ENCODE measurements at places on chromosomes 1 and 21.

GRCh38 chr21:40797891-40798290, 49.1 kb downstream of the DSCAM start:
- no peak for DNase-seq

DNA sequence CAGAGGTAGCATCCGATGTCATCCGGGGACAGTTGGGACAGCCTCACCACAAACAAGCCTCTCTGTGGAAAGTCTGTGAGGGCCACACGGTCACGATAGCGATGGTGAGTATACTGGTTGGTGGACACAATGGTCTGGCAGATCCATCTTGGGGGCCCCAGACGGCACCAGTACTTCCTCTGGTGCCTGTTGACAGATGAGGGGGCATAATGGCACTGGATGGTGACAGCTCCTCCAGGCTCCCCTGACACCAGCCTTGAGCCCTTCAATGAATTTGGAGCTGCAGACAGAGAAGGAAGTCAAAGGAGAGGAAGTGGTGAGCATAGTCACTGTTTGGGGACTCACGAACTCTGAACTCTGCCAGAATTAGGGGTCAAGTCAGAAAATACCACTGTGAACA, 8.0 kb downstream of the FCAMR start:
- no peak for DNase-seq

GRCh38 chr1:70475023-70475422, 64.0 kb downstream of the CTH start:
- no peak for DNase-seq

DNA sequence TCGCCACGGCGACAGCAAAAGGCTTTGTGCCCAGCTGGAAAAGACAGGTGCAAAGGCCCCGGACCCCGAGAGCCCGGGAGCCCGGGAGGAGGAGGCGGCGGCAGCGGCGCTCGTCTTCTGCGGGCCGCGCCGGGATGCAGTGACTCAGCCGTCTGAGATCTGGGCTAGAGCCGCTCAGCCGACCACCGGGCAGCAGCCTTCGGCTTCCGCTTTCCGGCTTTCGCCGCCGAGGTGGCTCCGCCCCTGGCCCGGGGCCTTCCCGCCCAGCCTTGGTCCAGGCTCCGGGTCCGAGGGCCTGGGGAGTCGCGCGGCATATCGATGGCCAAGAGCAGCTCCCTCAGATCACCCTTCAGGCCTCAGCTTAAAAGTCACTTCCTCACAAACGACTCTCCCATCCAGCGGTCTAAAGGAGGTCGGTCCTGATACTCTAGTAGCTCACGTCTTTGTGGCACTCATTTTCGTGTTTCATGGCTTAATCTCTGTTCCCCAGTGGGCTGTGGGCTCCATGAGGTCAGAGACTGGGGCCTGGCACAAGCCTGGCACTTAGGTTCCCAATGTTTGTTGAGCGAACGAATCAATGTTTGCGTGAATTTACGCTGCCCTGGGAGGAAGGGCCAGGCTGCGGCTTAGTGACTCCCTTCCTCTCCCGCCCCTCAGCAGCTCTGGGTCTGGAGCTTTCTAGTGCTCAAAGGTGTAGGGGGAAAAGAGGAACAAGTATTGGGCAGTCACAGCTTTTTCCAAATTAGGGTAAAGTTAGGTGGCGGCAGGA, at the start of gene PHTF1:
PHTF1 (minus strand) TSS at position 154 of the 769 bp plus-strand sequence. CDS start 783 bp downstream, outside the sequence.
- peak; percentile 66 for DNase-seq

GRCh38 chr1:222697203-222697602, 15.1 kb downstream of the AIDA start:
- no peak for DNase-seq

- no peak for DNase-seq
These were observed 66.3 kb downstream of the VPS26C start for GRCh38 chr21:37200641-37201480.

GRCh38 chr1:37175666-37176215, 141.4 kb upstream of the GRIK3 start:
- no peak for DNase-seq

- DNase-seq, result no peak
These were observed 56.1 kb downstream of the PRDM16 start for GRCh38 chr1:3125078-3125477.

GRCh38 chr1:169886422-169886821, 7.3 kb downstream of the SCYL3 start:
- DNase-seq, result no peak

DNA sequence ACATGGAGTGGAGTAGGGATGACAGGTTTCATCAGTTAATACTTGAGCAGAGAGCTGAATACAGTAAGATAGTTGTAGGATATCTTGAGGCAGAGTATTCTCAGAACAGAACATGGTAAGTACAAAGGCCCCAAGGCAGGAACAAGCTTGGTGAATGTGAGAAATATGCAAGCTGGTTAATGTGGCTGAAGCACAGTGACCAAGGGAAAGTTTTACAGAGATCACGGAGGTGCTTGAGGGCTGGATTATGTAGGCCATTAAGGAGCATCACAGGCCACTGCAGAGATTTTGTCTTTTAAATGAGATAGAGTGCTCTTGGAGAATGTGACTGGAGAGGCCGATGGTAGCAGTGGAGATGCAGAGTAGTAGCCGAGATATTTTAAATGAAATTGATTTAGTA, 54.0 kb upstream of the BOLA1 start:
- no peak for DNase-seq

DNA sequence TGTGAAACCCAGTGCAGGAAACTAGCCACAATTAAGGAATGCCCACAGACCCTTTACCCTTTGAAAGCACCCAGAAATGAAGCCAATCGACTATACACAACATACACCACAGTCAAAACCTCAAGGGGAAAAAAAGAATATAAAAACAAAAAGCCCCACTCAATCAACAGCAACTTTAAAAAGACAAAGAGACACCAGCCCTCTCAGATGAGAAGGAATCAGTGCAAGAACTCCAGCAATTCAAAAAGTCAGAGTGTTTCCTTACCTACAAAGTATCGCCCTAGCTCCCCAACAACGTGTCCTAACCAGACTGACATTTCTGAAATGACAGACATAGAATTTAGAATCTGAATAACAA, 147.7 kb downstream of the CHD1L start:
- no peak for DNase-seq

DNA sequence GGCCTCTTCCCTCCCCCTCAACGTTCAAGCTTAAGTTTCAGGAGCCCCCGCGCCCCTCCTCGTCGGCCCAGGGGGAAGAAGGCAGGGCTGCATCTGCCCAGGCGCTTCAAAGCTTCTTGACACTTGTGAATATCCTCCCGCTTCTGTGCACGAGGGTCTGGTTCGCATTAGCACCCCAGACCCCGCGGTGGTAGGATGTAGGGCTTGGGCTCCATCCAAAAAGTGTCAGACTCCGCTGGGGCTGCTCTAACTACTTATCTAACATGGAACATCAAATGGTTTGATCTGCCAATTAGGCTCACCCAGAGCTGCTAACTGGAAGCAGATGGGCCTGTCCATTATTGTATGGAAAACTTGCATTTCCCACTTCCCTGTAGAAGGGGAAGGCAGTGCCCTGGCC, 28.9 kb downstream of the TAS1R2 start:
- no peak for DNase-seq

- DNase-seq, result no peak
These were observed 145.3 kb downstream of the PSMG1 start for GRCh38 chr21:39037807-39038405.

DNA sequence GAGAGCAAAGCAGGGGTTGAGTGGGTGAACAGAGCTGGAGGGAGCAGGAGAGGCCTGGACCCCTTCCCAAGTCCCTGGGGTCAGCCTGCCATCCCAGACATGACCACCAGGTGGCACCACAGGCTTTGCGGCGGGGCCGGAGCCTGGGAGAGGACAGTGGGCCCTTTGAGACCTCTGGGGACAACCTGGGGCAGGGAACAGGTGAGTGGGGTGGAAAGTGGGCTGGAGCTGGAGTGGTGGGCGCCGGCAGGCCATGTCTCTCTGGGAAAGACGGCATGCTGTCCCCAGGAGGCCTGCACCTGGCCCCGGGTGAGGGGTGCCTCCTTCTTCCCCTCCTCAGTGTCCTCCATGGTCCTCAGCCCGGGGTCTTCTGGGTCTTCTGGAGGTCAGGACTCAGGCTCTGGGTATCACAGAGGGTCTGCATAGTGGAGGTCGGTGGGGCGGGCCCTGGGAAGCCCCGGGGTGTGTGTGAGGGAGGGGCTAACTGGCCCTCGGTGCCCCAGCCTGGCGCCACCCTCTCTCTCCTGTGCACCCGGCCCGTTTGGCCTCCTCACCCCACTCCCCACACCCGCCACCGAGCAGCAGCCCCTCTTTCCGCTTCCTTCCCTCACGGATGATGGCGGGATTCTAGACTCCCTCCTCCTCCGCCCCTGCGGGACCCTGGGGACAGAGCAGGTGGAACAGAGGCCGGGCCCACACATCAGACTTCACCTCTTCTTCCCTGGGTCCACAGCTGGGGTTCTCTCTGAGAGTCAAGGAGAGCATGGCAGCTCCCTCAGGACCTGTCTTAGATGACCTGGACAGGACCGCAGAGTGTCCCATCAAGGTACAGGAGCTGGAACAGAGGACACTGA, 28.5 kb upstream of the PKP1 start:
- DNase-seq, result no peak

DNA sequence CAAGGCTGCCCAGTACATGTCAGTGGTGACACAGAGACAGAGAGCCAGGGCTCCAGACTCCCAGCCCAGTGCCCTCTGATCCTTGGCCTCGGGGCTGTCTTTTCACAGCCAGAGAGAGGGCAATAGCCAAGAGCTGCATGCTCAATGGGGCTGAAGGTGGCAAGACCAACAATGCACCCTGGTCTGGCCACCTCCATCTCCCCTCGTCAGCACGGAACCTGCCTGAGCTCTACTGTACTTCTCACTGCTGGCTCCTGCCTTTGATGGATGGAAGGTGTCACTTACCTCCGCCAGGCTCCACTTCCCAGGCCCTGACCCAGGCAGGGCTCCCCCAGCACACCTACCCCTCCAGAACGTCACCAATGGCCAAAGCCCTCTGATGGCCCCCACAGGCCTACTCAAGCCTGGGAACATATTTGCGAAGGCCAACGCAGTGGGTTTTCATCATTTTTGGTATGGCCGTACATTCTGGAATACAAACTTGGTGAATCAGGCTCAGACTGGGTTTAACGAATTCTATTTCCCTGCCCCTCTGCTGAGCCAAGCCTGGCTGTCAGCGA, 88.1 kb downstream of the DMRTB1 start:
- no peak for DNase-seq

DNA sequence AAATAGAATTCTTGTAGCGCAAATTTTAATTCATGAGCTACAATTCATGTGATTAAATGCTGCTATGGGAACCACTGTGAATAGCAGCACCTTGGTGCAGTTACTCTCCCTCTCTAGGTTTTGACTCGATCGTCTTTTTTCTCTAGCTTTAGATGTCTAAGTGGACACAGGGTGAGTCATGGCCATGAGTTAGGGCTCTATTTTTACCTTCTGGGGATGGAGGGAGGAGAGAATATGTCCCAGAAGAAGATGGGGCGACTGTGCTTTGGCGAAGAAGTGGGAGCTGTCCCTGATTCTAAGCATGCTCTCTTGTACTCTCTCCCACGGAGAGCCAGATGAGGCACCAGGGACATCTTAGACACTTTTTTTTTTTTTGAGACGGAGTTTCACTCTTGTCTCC, 1.6 kb upstream of the OR2B11 start:
- no peak for DNase-seq

- DNase-seq, result no peak
These were observed 1.8 kb upstream of the SLC50A1 start for GRCh38 chr1:155133799-155134281.

All from PC-9 (cell line).